ENCODE measurements at places on chromosomes 6 and 20.
A peak's percentile ranks its signal among the peaks of the same experiment; 100 is the strongest.

GRCh38 chr20:35120012-35120701 is 27.0 kb downstream of the EDEM2 start:
- DNase-seq, result no peak

GRCh38 chr20:59184880-59185447 is 21.3 kb downstream of the ZNF831 start:
- no peak for DNase-seq

GRCh38 chr6:11754625-11755271 is 23.9 kb downstream of the ADTRP start:
- DNase-seq, result no peak

DNA sequence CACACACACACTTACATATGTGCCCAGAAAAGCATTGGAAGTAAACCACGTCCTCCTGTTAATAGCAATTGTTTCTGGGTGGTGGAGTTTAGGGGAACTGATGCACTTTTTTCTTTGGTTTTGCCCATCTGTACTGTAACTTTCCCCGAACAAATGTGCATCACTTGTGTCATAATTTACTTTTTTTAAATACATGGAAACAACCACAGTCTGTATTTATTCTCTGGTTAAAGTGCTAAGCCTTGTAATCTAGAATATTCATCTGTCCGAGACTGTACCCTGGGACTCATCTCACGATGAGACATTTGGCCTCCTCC is 61.5 kb upstream of the CD93 start:
- DNase-seq, result no peak

DNA sequence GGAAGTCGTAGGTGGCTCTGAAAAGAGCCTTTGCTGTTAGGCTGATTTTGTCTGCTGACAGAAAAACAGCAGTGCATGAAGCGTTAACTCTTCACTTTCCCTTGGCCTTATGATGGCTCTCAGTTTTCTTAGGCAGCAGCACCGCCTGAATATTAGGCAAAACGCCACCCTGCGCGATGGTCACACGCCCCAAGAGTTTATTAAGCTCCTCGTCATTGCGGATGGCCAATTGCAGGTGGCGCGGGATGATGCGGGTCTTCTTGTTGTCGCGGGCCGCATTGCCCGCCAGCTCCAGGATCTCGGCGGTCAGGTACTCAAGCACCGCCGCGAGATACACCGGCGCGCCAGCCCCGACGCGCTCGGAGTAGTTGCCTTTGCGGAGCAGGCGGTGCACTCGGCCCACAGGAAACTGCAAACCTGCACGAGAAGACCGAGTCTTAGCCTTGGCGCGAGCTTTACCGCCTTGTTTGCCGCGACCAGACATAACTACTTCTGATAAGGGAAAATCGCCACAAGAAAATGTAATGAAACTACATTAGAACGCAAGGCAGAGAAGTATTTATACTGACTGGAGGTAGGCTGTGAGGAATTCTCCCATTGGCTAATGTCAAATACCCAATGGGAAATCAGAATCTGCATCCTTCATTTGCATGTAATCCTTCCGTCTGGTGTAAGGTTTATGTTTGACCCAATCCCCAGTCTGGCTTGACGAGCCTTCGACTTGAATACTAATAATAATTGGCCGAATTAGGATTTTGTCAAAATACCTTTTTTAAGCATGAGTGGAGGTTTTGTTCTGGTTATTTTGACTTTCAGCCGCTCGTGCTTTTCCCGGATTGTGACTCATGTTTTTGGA is 53.9 kb upstream of the HFE start:
- peak; percentile 97 for DNase-seq

GRCh38 chr20:63025534-63026331 is 19.0 kb upstream of the BHLHE23 start:
- DNase-seq, result no peak

- DNase-seq, result no peak
These were observed 404.4 kb downstream of the BMP2 start for GRCh38 chr20:7171911-7172310.

DNA sequence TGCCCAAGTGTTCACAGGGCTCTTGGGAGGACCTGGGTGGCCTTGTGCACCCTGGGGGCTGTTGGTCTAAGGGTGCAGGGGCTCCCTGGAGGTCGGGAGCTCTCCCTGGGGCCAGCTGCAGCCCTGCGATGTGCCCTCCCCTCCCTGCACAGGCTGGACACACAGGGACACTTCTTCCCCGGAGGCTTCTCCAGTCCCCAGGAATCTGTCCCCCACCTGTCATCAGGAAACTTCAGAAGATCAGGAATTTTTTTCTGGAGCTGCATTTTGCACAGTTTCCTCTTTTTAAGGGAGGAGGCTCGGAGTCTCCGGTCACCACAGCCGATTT is 66.9 kb upstream of the BHLHE23 start:
- no peak for DNase-seq

- DNase-seq, result no peak
These were observed 128.6 kb downstream of the F13A1 start for GRCh38 chr6:6191909-6192308.

GRCh38 chr20:61217848-61218247 is 34.2 kb upstream of the CDH4 start:
- no peak for DNase-seq

- DNase-seq, result no peak
These were observed 7.0 kb upstream of the ZNFX1 start for GRCh38 chr20:49284818-49285217.

DNA sequence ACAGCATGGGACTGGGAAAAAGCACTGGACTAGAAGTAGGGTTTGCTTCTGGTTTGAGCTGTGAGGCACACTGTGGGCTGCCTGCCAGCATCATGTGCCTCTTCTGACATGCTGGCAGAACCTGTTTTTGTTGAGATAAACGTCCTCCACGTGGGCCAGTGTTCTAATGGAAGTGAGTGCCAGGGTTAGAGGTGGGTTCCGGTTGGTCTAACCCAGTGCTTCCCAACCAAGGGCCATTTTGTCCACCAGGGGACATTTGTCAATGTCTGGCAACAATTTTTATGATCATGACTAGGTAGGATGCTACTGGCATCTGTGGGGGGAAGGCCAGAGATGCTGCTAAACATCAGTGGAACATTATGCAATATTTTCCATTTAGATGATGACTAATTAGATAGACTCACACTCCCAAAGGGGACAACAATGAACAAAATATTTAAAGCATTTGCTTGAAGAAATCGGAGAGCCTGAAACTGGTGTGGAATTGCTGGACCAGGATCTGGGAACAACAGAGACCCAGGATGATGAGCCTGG is 7.8 kb upstream of the APMAP start:
- DNase-seq, result peak; percentile 80

DNA sequence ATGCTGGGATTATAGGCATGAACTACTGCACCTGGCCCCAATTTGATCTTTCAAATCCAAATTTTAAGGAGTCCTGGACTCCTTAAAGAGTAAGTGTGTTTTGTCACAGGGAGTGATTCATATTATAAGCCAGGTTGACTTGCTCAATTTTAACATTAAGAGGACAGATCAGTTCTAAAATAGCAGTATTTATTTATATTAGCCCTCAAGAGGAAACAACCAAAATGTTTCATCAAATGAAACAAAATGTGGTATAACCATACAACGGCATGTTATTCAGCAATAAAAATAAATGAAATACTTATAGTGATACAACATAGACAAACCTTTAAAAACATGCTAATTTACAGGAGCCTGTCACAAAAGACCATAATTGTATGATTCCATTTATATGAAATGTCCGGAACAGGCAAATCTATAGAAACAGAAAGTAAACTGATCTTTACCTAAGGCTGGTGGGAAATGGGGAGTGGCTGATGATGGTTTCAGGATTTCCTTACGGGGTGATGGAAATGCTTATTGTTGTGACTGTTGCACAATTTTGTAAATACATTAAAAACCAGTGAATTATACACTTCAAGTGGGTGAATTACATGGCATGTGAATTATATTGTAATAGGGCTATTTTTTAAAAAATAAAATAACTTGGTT is 637.4 kb downstream of the MMUT start:
- DNase-seq, result no peak
